Stimulated activated CD4-positive, alpha-beta T cell treated with anti-CD3 and anti-CD28 coated beads, Interleukin-15, amount 100 ng/mL, for 48 hours (primary cell): ENCODE measurements at places on chromosomes 7 and 10.

DNA sequence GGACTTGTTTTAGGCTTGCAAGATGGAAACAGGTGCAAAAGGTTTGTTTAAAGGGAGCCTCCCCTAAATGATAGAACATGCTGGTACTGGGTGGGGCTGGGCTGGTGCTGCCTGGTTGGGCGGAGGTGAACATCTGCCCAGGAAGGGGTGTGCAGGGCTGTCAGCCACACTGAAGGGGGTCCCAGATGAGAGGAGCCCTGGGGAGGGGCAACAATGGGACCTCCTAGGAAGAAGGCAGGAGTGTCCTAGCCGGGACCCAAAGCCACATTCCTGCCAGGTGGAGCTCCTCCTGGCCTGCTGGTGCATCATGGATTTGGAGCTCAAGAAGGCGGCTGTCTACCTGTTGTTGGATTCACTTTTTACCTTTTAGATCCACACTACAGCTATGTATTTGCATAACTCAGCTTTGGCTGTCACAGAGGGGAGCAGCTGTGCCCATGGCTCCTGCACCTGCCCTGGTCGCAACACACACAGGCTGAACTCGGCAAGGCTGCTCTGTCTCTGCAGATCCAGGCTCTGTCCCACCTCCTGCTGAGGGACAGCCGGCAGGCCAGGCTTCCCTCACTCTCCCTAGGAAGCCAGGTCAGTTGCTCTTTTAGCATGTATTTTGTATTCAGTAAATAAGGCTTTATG, 59.9 kb downstream of the ADARB2 start:
- no peak for DNase-seq

DNA sequence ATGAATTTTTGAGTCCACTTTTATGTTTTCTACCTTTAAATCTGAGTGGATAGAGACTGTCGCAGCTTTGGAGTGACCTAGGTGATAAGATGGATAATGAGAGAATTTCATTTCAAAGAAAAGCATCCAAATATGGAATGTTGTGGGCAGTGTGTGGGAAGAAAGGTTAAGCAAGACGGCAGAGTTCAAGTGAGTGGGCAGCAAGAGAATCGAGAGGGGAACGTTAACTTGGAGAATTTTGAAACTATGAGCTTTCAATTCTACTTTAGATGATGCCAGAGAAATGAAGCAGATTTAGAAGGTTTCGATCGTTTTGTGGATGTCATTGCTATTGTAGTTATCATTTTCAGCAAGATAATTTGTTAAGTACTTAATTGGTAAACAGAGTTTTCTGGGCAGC, 73.0 kb downstream of the XRCC2 start:
- DNase-seq = no peak

GRCh38 chr7:55019191-55019690, 424 bp downstream of the EGFR start:
- DNase-seq = no peak

- no peak for DNase-seq
These were observed 9.0 kb upstream of the CAMK1D start for GRCh38 chr10:12340371-12340770.
